ENCODE measurements at places on chromosomes 7 and 10.

GRCh38 chr10:103109821-103110220 lies 83.3 kb downstream of the NT5C2 start:
- DNase-seq: no peak

DNA sequence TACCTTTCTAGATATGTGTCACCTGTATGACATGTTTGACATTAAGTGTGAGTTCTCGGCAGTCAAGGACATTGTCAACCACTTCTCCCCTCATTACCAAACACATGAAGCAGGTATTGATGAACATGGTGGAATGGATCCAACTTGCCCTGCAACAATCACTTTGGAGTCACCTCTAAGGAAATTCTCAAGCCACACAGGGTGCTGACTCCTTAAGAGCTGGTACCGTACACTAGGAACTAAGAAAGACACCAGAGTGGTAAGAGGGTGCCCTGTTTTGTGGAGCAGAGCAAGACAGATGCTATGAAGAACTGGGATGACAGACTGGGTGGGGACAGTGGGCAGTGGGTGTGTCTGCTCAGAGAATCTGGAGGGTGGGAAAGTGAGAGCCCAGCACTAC lies 17.4 kb upstream of the SORBS1 start:
- no peak for DNase-seq

GRCh38 chr10:107031931-107032699 lies 132.4 kb downstream of the SORCS1 start:
- no peak for DNase-seq

DNA sequence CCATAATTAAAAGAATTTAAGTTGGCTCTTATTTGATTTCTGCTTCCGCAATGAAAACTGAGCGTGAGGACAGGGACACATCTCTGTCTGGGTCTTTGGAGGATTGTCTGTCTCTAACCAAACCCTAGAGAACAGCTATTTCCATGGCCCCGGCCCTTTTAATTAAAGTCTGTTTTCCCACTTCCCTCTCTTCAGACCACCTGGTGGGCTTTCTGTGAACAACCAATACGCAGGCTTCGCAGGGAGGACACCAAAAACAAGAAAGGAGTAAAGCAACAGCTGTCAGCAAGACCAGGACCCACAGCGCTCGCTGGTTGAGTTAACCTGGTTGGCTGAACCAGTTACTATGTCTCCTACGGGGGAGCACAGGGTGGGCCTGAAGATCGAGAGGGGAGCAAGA lies 217.1 kb upstream of the FRMD4A start:
- no peak for DNase-seq

GRCh38 chr7:130996205-130996832 lies 262.3 kb upstream of the KLF14 start:
- DNase-seq: no peak

DNA sequence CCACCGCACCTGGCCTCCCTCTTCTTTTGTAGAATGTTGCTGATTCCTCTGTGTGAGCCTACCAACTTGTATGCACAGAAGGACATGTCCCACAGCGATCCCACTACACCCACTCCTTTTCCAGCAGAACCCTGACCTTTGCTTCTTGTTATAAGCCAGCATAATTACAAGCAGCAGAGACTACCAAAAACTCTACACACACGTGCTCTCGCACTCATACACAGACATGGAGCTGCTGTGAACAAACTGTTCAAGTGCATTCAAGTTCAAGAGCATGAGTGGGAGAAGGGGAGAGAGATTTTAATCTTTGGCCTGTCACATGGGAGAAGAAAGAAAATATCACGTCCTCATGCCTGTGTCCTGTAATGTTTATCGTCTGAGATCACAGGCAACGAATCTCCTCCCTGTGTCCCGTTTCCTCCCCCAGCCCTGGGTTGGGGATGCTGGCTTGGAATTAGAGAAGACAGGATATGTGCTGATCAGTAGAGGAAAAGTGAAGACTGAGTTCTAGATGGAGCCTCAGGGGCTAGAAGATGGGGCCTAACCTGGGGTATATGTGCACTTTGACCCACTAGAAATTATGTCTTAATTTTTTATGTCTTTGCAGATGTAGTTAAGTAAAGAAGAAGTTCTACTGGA lies 79.6 kb downstream of the NHLRC2 start:
- DNase-seq: no peak

GRCh38 chr10:37739181-37739580 lies 118.2 kb downstream of the ZNF248 start:
- no peak for DNase-seq
